Stimulated activated CD8-positive, alpha-beta memory T cell treated with anti-CD3 and anti-CD28 coated beads, Interleukin-4, amount 100 ng/mL, for 1 hour (primary cell): ENCODE measurements at places on chromosomes 1 and 21.

GRCh38 chr21:30541764-30542163, at the start of gene KRTAP19-6:
Gene KRTAP19-6, minus strand, starts transcription at chr21:30541864. Its CDS starts 31 bp downstream, at chr21:30541833.
- DNase-seq, result no peak

- no peak for DNase-seq
Measured at GRCh38 chr1:12375133-12375829, 145.5 kb downstream of the VPS13D start.

GRCh38 chr1:238265866-238266265, 375.1 kb upstream of the ZP4 start:
- no peak for DNase-seq

- no peak for DNase-seq
Measured at GRCh38 chr1:62790716-62791115, 6.8 kb downstream of the ATG4C start.

- DNase-seq, result no peak
Measured at GRCh38 chr1:111992476-111992875, 3.0 kb upstream of the KCND3 start.

- no peak for DNase-seq
Measured at GRCh38 chr1:43908858-43909257, 24.7 kb upstream of the ARTN start.

GRCh38 chr1:114342376-114342775, 168.6 kb downstream of the TRIM33 start:
- DNase-seq, result no peak

GRCh38 chr1:219488275-219488674, 124.6 kb downstream of the ZC3H11B start:
- no peak for DNase-seq

DNA sequence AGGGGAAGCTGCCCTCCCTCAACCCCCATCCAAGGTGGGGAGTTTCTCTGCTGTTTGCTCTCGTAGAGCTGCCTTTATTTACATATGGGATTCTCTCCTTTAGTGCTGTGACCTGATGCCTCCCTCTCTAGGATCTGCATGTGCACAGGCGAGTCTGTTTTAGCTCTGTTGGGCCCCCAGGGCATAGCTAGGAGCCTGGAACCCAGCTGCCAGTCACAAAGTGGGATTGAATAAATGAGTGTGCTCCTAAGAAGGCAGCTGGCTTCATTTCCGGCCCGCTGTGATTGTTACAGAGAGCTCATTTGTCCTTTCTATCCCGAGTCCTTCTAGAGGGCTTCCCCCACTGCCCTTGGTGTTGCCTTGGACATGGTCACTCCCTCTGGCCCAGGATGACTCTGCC, 176.6 kb downstream of the GRIK3 start:
- DNase-seq, result no peak

DNA sequence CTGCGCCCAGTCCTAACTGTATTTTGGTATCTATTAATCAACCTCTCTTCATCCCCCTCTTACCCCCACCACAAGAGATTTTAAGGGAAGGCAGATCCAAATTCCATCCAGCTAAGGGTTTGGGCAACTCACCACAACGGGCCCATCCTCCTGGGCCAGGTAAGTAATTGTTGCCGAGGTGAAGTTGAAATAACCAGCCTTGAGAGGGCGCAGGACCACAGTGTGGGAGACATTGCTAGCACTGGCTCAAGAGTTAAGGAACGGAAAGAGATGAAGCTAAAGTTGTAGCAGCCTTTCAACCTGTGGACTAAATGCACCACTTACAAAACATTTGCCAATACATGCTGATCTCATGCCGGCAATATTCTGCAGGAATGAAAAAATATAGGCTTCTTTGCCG, 5.9 kb downstream of the SSR2 start:
- no peak for DNase-seq

DNA sequence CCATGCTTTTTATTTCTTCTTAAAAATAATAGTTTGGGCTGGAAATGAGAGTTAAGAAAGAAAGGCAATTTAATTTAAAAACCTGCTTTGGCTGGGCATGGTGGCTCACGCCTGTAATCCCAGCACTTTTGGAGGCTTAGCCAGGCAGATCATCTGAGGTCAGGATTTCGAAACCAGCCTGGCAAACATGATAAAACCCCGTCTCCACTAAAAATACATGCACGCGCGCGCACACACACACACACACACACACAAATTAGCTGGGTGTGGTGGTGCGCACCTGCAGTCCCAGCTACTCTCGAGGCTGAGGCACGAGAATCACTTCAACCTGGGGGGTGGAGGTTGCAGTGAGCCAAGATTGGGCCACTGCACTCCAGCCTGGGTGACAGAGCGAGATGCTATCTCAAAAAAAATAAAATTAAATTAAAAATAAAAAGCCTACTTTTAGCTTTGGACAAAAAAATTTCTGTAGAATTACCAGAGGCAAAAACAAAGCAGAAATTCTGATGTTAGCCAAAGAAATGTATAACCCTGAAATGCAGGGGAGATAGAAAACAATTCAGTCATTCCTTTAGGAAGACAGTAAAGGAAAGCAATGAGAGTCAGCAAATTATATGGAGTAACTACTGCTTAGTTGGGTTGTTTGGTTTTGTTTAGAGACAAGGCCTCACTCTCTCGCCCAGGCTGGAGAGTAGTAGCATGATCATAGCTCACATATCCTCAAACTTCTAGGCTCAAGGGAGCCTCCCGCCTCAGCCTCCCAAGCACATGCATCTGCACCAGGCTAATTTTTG, 15.7 kb upstream of the IPP start:
- DNase-seq, result no peak

- DNase-seq, result no peak
Measured at GRCh38 chr1:36160949-36161485, 5.1 kb downstream of the MAP7D1 start.

GRCh38 chr1:173268786-173269277, 61.7 kb upstream of the TNFSF4 start:
- DNase-seq, result no peak

GRCh38 chr1:219813294-219813693, 115.1 kb downstream of the SLC30A10 start:
- no peak for DNase-seq

GRCh38 chr1:214384373-214385079, 103.6 kb downstream of the SMYD2 start:
- DNase-seq, result no peak

- DNase-seq, result no peak
Measured at GRCh38 chr21:44870748-44871495, 2.6 kb downstream of the PTTG1IP start.
